ENCODE measurements at places on chromosomes 5 and 9.

GRCh38 chr5:106072208-106072607 lies 1598.5 kb downstream of the EFNA5 start:
- no peak for DNase-seq

- no peak for DNase-seq
Measured at GRCh38 chr9:121825031-121825691, 173.7 kb downstream of the DAB2IP start.

DNA sequence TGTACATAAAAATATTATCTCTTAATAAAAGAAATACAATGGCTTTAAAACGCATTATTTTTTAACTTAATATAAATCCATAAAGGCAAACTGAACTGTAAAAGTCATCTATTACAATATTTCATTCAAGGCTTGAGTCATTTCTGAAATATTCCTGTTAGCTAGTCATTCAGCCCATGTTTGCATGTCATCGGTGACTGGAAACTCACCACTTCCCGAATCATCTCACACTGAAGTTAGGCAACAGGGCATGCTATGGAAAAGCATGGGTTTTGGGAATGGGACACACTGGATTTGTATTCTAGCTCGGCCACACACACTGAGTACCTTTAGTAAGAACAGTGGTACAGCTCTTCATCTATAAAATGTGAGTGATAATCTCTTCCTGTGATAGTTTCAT lies 691.1 kb upstream of the C9orf72 start:
- DNase-seq, result no peak

GRCh38 chr5:177468685-177469628 lies 4.5 kb downstream of the DBN1 start:
- no peak for DNase-seq

DNA sequence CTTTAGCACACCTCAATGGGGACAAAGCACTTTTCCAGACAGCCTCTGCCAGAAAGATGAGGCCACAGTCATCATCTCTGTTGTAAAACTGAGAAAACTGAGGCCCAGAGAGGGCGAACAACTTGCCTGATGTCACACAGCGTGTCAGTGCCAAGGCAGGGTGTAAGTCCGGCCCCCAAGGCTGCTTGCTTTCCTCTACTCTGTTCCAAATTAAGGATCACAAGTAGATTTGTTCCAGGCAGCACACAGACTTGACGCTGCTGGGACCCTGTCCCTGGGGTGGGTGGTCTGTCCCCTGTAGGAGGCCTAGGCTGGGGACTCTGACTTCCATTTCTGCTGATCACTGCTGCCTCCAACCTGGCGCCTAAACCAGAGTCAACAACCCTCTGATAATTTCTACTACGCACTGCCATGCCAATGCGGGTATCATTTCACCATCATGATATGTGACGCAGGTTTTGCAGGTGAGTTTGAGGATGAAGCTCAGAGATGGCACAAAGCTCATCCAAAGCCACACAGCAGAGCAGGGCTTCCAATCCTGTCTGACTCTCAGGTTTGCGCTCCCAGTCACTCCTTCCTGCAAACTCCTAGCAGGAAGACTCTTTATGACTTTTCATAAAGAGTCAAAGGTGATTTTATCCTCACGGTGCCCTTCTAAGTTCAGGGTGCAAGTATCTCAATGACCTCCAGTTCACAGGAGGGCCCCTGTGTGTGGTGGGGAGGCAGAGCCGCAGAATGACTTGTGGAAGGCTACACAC lies 13.5 kb upstream of the RALGDS start:
- no peak for DNase-seq

GRCh38 chr5:52776116-52776515 lies 11.6 kb upstream of the ITGA1 start:
- no peak for DNase-seq

- DNase-seq, result no peak
Measured at GRCh38 chr5:101626572-101626971, 669.5 kb downstream of the SLCO4C1 start.

- no peak for DNase-seq
Measured at GRCh38 chr5:164799391-164799790, 1294.0 kb downstream of the MAT2B start.

DNA sequence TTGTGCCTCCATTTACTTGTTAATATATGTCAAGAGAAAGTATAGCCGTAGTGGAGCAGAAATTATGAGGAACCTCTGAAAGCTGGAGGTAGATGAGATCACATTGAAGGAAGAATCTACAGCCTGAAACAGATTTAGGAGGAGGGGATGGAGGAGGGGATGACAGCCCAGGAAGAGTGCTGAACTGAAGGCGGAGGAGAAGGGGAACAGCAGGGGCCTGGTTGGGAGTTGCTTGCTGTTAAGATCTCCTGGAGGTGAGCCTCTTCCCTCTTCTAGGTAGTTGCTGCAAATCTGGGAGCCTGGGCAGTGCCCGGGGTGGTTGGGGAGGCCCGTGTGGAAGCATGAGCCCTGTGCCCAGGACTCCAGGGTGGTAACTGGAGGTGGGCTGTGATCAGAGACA lies 111.8 kb upstream of the SEMA6A start:
- DNase-seq, result no peak

GRCh38 chr5:169390265-169390664 lies 89.3 kb upstream of the SLIT3 start:
- no peak for DNase-seq
